HFFc6 (cell line): ENCODE measurements at places on chromosomes 12 and 14. TPM values are rescaled to one million over a fixed set of nuclear protein-coding genes. Genes with fewer than 3 reads are reported as not detected.

DNA sequence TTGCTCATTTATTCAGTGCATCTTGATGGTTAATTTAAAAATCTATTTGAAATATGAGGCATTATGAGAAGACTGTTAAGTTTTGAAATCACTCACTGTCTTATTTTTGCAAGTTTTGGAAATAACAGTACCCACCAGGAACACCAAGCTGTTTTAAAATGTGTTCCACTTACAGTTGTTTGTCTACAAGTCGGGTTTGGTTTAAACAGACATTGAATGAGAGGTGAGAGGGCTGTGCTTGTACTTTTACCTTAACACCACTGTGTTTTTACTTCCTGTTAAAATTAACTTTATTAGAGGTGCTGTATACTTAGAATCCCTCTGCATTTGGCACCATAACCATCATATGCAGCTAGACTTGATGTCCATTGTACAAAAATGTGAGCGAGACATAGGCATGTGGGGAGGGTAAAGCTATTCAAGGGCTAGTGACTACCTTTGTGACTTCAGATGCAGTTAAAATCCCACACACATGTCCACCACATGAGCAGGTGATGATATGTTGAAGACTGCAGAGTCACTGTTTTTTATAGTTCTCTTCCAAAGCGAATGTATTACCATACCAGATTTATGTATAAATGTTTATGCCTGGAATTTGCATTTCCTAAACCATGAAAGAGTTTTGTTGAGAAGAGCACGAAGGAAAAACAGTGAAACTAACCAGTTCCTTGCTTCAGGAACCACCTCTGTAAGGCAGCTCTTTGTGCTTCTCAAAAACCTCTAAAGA lies 12.9 kb downstream of the ELK3 start:
- DNase-seq, result no peak

DNA sequence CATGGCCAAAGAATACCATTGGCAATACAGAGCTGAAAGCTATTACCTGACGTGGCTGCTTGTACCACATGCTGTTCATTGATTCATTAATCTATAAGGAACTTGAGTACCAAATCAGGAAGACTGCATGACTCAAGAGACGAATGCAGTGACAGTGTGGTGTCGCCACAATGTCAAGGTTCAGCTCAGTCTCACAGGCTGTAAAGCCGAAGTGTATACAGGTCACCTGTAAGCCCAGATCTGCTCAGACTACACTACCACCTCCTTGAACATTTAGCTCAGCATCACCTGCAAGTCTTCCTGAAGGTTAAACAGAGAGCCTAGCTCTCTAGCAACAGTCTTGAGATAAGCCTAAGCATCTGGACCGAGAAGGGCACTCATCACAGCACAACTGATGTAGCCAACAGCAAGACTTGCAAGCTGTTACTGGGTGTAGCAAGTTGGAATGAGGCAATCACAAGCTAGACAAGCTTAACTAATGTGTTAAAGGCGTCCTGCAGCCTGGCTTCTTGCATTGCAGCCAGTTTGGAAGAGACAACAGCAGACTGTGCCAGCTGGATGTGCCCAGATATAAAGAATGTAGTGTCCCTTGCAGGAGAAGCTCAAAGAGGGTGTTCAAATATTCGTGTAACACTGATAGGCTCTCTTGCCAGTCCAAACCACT lies 21.0 kb downstream of the TMTC1 start:
- no peak for DNase-seq

DNA sequence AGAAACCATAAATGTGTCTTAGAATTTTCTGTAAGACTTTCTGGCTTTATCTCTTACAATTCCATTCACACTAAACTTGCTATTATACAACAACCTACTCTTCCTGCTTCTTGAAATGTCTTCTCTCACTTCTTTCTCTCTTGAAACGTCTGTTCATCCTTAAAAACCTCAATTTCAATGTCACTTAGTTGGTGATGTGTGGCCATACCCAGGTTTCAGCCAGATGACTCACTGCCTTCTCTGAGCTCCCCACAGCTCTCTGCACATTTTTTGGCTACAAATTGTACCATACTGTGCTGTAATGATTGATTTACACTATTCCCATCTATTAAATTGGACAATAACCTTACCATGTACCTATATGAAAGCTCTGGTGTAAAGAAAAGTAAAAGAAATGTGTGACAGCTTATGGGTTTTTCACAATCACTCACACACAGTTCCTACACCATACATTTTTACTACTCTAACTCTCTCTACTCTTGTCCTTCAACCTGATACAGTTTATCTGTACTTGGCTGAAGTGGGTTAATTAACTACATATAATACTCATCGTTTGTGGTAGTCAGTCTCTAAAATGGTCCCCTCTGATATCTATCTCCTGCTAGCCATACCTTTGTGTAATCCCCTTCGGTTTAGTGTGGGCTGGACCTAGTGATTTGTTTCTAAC lies 222.1 kb downstream of the NELL2 start:
- no peak for DNase-seq

- no peak for DNase-seq
These were observed 6.5 kb upstream of the OTX2 start for GRCh38 chr14:56816574-56817391.

The SYNDIG1L gene
- total RNA-seq, result not detected in 3 replicates

The RTN1 gene
- 0.12 TPM in 1 of 3 replicates, not detected in the others for total RNA-seq

The TRMT61A gene
- total RNA-seq, result 13.7 to 14.9 TPM (median 14.9 TPM) in 3 replicates
